ENCODE measurements at places on chromosomes 6 and 20.

GRCh38 chr20:2984028-2984501 is 59.4 kb upstream of the GNRH2 start:
- no peak for DNase-seq

GRCh38 chr6:137953761-137954160 is 86.7 kb downstream of the TNFAIP3 start:
- DNase-seq, result no peak

DNA sequence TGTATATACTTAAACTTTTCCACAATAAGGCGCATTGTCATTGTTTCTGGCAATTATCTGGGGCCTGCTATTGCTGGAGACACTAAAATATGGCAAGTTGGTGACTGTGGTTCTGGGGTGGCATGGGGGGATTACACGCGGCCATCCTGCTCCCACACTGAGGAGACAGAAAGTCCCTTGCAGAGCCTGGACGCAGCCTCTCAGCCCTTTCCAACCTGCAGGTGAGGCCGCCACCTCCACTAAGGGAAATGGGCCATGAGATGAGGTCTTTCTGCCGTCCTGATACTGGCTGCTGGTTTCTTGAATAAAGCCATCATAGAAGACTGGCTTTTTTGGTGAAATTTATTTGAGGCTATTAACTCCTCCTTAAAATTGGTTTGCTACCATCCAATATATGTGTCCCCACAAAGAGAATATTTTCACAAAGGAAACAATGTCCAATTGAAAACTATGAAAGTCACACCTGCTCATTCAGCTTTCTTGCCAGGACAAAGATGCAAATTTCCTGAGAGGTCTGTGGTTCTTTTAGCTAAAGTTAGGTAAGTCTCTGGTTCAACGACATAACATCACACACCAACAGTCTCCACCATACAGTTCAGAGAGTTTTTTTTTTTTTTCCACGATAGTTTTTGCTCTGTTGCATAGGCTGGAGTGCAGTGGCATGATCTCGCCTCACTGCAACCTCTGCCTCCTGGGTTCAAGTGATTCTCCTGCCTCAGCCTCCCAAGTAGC is 13.0 kb downstream of the TXNDC5 start:
- no peak for DNase-seq

DNA sequence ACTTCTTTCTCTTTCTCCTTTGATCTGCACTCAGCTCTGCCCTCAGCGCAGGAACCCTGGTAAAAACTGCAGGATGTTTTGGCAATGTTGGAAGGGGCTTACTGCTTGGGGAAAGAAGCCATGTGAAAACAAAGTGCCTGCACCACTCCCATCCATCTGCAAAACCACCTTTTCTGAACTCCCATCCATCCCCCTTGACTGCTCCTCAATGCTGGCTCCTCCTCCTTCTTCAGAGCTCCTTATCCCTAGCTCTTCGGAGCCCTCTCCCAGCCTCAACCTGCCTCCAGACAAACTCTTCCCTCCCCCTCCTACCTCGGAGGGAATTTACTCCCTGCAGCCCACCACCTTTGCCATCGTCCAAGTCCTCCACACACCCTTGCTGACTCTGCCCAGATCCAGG is 4.2 kb upstream of the ZBTB12 start:
- no peak for DNase-seq

DNA sequence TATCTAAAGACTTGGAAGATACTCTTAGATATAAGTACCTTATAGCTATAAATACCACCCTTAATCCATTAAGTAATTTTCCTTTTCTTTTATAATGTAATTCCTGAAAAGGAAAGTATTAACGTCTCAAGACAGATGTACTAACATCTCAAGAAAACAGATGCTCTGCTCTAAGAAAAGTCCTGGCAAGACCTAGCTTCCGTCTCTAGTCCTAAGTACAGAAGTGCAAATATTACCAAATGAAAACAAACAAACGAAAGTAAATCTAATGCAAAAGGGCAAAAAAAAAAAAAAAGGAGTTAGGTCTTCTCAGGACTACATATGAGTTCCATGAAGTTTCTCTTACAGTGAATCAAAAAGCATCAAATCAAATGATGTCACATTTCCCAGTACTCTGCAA is 106.8 kb upstream of the PDE10A start:
- no peak for DNase-seq

GRCh38 chr6:33314515-33314942 is 651 bp upstream of the TAPBP start:
- DNase-seq, result peak; percentile 45

- DNase-seq, result no peak
Measured at GRCh38 chr6:108368431-108369030, 73.7 kb downstream of the AFG1L start.

GRCh38 chr20:50308513-50309279 is 118.1 kb downstream of the CEBPB start:
- no peak for DNase-seq

Measured in GM12892 (cell line).